Right lobe of liver (tissue), 6 donors: ENCODE measurements at places on chromosomes 12 and 14. TPM values are rescaled to one million over a fixed set of nuclear protein-coding genes. Genes with fewer than 3 reads are reported as not detected.

RHOJ gene
- 1.7 TPM for total RNA-seq

VRTN gene
- not detected for total RNA-seq

BCAT1 gene
- total RNA-seq = 6.0 TPM

RNASE13 gene
- total RNA-seq = not detected

KRT76 gene
- total RNA-seq = not detected

TSPAN11 gene
- total RNA-seq = 0.44 TPM

STAC3 gene
- 1.8 TPM for total RNA-seq

KRT75 gene
- total RNA-seq = not detected

NUAK1 gene
- total RNA-seq = 2.5 TPM

NDUFA12 gene
- 43.1 TPM for total RNA-seq

TSPAN9 gene
- total RNA-seq = 40.8 TPM

RNASE3 gene
- 1.0 TPM for total RNA-seq

TMEM63C gene
- total RNA-seq = 0.07 TPM

POTEM gene
- not detected for total RNA-seq

CD9 gene
- total RNA-seq = 20.6 TPM

ZFC3H1 gene
- 18.4 TPM for total RNA-seq

NYNRIN gene
- 1.8 TPM for total RNA-seq

ATP5F1B gene
- 499 TPM for total RNA-seq

GSG1 gene
- total RNA-seq = not detected

MUCL1 gene
- not detected for total RNA-seq

ASPG gene
- total RNA-seq = 57.9 TPM
